Activated CD8-positive, alpha-beta memory T cell treated with anti-CD3 and anti-CD28 coated beads for 48 hours (primary cell): ENCODE measurements at places on chromosomes 3 and 15.

GRCh38 chr15:77418391-77418965 is 1.4 kb downstream of the PEAK1 start:
- no peak for DNase-seq

GRCh38 chr3:24120434-24120833 is 175.3 kb downstream of the NR1D2 start:
- DNase-seq = no peak

DNA sequence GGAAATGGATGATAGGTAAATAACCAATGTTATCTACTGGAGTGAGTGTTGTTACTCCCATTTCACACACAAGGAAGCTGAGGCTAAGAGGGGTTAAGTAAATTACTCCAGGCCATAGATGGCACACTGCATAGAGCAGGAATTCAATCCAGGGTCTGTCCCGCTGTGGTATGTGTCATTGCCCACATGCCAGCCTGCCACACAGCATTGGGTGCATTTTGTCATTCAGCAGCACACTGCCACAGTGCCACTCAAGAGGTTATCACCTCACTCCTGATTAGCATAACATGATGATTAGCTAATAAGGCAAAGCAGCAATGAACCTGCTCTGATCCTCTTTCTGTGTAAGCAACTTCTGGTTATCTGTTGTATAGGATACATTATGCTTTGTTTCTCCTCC is 157.4 kb upstream of the CTNNB1 start:
- no peak for DNase-seq

DNA sequence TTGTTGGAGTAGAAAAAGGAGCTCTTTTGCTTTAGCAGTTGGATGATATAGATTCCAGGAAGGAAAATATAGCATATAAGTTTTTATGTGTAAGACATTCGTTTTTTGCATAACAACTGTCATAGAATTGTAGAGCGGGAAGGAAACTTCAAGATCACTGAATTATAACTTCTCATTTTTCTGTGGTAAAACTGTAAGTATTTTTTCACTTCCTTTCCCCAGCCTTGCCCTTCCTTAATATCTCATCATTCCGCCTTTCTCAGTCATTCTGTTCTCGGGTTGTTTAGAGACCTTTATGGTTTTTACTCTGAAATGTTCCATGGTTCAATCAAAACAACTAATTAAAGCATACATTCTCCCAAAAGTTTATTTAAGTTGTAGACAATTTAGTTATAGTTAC is 1.1 kb downstream of the EAF2 start:
- DNase-seq = no peak

GRCh38 chr3:81195478-81195877 is 566.0 kb downstream of the GBE1 start:
- no peak for DNase-seq

- no peak for DNase-seq
These were observed 108.3 kb downstream of the TOP2B start for GRCh38 chr3:25556447-25556846.

- no peak for DNase-seq
These were observed 20.8 kb downstream of the ATP13A3 start for GRCh38 chr3:194465920-194466570.

DNA sequence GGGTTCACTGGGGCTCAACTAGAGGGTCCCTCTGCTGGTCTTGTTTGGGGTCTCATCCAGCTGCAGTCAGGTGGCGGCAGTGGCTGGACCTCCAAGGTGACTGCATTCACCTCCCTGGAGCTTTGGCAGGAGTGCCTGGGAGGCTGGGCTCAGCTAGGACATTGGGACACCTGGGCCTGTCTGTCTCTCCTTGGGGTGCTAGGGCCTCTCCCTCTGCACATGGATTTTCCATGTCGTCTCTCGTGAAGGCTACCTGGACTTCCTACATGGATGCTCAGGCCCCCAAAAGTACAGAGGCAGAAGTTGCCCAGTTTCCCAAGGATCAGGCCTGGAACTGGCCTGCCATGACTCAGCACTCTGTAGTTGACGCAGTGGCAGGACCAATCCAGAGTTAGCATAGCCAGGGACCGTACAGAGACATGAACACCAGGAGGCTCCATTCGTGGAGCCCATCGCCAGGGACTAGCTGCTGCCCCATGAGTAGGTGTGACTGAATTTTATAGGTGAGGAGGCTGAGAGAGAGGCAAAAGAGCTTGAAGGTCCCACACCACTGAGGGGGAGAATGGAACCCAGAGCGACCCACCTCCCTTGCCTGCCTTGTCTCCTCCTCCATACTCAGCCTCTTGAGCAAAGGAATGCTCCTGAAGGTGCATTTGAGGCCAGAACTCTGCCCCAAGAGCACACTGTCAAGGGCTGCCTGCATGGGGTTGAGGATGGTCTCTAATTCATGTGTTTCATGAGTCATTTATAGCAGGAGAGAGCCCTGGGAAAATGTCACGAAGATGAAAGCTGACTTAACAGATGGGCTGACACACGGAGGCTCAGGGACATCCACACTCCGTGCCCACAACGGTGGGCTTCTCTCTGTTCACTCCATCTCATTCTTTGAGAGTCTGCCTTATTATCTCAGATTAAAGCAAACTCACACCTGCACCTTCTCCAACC is 13.0 kb upstream of the ALDH1A3 start:
- no peak for DNase-seq

GRCh38 chr15:78933187-78933822 is 11.5 kb downstream of the CTSH start:
- DNase-seq = no peak

GRCh38 chr3:69948246-69948862 is 51.2 kb upstream of the SAMMSON start:
- no peak for DNase-seq

DNA sequence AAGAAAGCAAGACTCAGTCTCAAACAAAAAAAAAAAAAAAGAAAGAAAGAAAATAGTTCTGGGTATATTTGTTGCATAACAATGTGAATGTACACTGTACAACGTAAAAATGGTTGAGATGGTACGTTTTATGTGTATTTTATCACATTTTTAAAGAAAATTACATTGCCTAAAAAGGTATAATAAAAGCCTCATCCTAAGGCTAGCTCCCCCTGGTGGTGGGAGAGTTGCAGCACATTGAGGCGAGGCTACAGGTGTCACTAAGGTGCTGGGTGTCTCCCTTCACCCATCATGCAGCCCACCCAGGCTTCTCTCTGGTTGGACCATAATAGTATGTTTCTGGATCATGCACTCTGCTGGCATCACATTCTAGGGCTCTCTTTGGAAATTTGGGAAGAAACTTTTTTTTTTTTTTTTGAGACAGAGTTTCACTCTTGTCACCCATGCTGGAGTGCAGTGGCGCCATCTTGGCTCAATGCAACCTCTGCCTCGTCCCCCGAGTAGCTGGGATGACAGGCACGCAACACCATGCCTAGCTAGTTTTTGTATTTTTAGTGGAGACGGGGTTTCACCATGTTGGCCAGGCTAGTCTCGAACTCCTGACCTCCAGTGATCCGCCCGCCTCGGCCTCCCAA is 12.4 kb upstream of the RAB11A start:
- peak; percentile 70 for DNase-seq

DNA sequence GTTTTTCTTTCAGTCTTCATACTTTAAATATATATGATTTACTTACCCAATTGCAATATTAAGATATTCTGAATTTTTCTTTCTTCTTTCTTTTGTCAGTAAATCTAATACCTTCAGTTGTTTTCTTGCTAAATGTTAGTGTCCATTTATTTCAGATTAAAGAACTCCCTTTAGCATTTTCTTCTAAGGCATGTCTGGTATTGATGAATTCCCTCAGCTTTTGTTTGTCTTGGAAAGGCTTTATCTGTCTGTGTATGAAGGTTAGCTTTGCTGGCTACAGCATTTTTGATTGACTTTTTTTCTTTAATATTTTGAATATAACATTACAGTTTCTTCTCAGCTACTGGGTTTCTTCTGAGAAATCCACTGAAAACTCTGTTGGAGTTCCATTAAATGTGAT is 64.0 kb upstream of the PLSCR4 start:
- DNase-seq = no peak

GRCh38 chr15:95292785-95293450 is 1037.6 kb upstream of the NR2F2 start:
- DNase-seq = no peak

DNA sequence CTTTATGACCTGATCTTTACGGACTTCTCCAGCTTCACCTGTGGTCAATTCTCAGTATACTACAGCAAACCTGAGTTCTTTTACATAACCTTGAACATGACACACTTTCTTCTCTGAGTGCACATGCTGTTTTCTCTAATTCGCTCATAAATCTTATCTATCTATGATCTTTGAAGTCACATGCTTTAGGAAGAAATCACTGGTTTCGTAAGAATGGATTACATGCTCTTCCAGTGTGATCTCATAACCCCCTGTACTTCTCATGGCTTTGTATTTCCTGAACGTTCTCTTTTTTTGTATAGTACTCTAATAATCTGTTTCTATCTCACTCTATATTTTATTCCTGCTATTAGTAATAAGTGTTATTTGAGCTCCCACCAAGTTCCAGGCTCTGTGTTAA is 1165.2 kb downstream of the TBL1XR1 start:
- no peak for DNase-seq

GRCh38 chr3:171781711-171782127 is 28.6 kb downstream of the PLD1 start:
- no peak for DNase-seq

DNA sequence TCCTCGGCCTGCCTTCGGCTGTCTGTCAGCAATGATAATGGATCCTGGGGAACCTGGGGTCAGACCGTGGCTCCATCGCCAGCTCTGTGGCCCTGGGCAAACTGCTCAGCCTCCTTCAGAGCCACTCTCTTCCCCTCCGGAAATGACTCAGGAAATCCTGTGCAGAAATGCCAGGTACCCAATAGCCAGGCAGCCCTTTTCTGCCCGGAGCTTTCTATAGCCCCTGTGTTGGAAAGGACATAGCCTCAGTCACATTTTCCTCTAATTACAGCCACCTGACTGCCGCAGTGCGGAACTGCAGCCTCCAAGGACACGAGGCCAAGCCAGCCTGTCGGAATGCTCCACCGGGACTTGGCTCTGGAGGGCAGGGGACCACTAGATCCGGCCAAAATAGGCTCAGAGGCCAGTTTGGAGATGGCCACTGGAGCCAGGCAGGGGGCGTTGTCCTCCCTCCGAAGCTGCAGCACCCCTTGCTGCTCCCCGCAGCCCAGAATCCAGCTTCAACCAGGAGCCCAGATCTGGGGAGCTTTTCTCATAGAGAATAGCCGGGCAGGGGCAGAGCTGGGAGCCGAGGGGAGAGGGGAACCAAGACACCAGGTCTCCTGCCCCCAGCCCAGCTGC is 11.6 kb upstream of the ZXDC start:
- no peak for DNase-seq

DNA sequence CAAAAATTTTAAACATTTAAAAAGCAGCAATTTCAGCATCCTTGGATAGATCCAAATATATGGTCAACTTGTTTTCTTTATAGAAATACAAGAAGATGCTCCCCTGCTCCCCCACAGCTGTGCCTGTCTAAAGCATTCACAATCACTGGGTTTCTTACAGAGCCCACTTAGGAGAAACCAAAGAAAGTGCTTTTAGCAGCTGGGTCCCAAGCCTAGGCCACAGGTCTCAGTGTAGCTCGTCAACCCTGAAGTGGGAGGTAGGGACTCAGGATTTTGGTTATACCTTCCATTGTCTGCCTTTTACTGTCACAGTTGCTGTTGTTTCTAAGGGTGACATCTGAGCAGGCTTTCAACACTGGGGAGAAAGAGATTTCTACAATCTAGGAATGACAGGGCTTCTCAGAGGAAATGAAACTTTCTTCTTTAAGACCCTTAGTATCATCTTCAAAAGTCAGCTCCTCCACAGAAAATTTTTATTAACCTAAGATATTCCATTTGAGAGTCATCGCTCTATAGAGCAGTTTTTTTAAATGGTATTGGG is 199.3 kb upstream of the CMC1 start:
- no peak for DNase-seq

DNA sequence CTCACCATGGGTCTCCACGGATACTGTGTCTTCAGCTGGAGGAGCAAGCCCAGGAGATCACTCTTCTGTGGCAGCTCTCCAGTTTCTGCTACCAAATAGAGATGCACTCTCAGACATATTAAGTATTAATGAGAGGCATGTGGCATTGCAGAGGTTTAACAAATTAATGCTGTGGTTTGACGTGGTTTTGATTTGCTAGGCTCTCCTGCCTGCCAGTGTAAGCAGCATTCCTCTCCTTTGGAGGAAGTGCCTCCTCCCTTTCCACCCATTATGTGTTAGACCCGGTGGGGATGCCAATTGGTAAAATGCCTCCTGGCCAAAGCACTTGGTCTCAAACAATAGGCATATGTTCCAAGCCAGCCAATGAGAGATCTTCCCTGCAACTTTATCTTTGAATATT is 124.8 kb downstream of the MYLK start:
- DNase-seq = no peak

- DNase-seq = no peak
These were observed 712.1 kb upstream of the ARRDC4 start for GRCh38 chr15:97248376-97248775.

- DNase-seq = no peak
These were observed 30.6 kb upstream of the OR5H6 start for GRCh38 chr3:98233468-98233867.

- DNase-seq = no peak
These were observed 238.0 kb downstream of the TP63 start for GRCh38 chr3:189869165-189869564.

DNA sequence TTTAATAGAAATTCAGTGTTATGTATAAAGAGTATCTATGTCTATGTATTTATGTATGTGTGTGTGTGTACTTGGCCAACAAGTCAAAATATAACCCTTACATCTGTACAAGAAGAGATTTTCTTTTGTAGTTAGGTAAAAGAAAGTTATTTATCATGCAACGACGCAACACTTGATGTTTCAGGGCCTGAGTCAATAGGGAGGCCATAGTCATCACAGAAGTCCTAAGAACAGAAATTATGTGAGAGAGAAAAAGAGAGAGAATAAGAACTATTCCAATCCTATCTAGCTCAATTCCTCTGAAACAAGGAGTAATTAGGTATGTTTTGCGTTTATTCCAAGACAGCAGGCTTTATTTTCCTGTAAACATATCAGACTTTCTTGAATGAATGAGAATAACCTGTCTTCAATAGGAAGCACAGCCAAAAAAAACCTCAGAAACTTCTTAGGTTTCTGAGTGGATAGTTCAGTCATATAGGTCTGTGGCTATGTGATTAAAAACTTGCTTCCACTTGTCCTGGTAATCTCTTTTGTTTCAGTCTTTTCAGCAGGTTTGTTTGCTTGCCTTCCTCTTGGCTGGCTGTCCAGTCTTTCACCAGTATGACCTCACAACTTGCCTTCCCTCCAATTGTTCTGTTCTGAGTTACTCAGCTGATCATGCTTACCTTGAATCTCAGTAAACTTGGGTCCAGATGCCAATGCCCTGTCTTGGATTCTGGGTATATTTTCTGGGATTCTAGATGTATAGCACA is 382.4 kb upstream of the GBE1 start:
- DNase-seq = no peak

DNA sequence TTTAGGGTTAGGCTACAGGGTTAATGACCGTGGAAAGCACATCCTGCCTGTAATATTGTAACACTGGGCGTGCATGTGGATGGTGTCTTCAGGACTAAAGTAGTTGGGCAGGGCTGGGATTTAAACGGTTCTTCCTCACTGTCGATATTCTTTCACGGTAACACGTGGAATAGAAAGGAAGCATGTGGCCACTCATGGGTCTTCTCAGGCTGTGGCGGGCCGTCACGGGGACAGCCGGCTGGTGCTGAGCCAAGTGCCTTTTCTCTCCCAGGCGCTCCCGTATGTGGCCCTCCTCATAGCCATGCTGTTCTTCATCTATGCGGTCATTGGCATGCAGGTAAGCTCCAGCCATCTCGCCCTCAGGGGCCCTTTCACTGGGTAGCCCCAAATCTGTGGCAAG is 73.7 kb downstream of the CHDH start:
- DNase-seq = no peak
